Spleen (tissue), 13 donors: ENCODE measurements at places on chromosomes 7 and 10. TPM values are rescaled to one million over a fixed set of nuclear protein-coding genes. Genes with fewer than 3 reads are reported as not detected.

Gene GRID1
- 0.06 TPM for polyA plus RNA-seq

GRCh38 chr10:114262496-114262895 lies 23.4 kb downstream of the VWA2 start:
- H3K27me3 ChIP-seq: no peaks in the 10 kb centered on the region
- H3K4me1 ChIP-seq: peaks cover 14% of the 10 kb centered on the region
- no peaks in the 10 kb centered on the region for H3K36me3 ChIP-seq
- no peak overlapping the region for H3K27ac ChIP-seq
- DNase-seq: no peak

DNA sequence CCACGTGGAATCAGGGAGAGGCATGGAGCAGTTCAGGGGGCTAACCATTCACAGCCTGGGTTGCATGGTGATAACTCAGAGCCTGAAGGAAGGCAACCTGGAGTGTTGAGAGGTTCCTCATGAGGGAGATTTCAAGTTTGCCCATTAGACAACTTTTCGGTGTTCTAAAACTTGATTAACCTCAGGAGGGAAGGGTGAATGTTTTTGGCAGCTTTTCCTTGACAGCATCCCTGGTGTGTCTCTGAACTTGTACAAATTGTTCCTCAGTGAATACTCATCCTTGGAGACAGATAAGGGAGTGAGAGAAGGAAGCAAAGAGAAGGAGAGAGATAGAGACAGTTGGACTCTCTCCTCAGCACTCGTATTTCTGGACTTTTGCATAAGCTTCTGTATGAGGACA lies at the start of gene OR9A4:
Gene OR9A4 (plus strand): TSS at position 301 of the 400 bp plus-strand sequence. CDS start 2,477 bp downstream, outside the sequence.
- no peaks in the 10 kb centered on the region for H3K36me3 ChIP-seq
- no peak for DNase-seq
- no peak within 1 kb of the TSS for H3K27ac ChIP-seq
- no peaks in the 10 kb centered on the region for H3K4me1 ChIP-seq

Gene BUD31
- polyA plus RNA-seq: 112 TPM

GRCh38 chr10:130921911-130922440 lies 389.5 kb downstream of the TCERG1L start:
- H3K36me3 ChIP-seq: no peaks in the 10 kb centered on the region
- H3K4me1 ChIP-seq: no peaks in the 10 kb centered on the region
- H3K27ac ChIP-seq: no peak overlapping the region
- H3K4me3 ChIP-seq: no peak overlapping the region
- H3K27me3 ChIP-seq: no peaks in the 10 kb centered on the region

- H3K36me3 ChIP-seq: no peaks in the 10 kb centered on the region
- no peak for DNase-seq
- H3K4me1 ChIP-seq: no peaks in the 10 kb centered on the region
Measured at GRCh38 chr7:132193898-132194297, 382.4 kb downstream of the PLXNA4 start.

DNA sequence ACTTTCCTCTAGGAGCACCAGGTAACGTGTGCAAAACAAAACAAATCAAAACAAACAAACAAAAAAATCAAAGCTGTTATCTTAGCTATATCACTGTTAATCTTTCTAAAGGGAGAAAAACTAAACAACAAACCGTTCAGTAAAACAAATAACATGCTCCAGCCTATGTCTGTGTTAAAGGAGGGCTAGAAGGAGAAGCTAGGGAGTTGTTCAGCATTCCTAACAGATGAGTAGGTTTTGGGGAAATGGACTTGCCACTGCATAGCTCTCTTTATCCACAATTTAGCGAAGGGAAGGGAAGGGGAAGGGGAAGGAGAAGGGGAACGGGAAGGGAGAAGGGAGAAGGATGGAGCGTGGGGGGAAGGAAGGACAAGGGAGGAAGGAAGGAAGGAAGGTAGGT lies 134.2 kb upstream of the AKR1E2 start:
- no peaks in the 10 kb centered on the region for H3K4me1 ChIP-seq
- no peaks in the 10 kb centered on the region for H3K36me3 ChIP-seq
- no peak for DNase-seq
- no peak overlapping the region for H3K27ac ChIP-seq
- H3K27me3 ChIP-seq: no peaks in the 10 kb centered on the region

DNA sequence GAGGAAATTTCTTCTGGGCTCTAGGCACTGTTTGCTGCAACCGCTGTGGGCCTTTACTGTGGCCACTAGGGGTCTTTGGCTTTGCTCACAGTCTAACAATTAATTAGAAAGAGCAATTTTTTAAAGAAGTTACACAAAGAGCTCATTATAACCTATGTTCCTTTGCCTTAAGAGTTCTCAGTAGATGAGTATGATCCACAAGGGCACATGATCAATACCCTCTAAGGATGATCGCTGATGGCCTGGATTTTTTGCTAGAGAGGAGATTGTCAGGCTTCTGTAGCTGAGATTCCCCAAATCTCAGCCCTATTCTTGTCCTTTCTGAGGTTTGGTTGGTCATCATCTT lies 80.8 kb upstream of the RHOBTB1 start:
- no peak for DNase-seq
- no peaks in the 10 kb centered on the region for H3K4me1 ChIP-seq
- H3K4me3 ChIP-seq: no peak overlapping the region
- no peaks in the 10 kb centered on the region for H3K36me3 ChIP-seq
- H3K27ac ChIP-seq: no peak overlapping the region

- H3K4me3 ChIP-seq: no peak overlapping the region
- H3K36me3 ChIP-seq: no peaks in the 10 kb centered on the region
- H3K4me1 ChIP-seq: peaks cover 37% of the 10 kb centered on the region
- no peak overlapping the region for H3K27ac ChIP-seq
- no peaks in the 10 kb centered on the region for H3K27me3 ChIP-seq
- DNase-seq: no peak
Measured at GRCh38 chr10:72263613-72264241, 10.0 kb upstream of the DDIT4 start.

GRCh38 chr7:148695953-148696352 lies 2.8 kb upstream of the CUL1 start:
- peaks cover 29% of the 10 kb centered on the region for H3K4me1 ChIP-seq
- no peak overlapping the region for H3K4me3 ChIP-seq
- H3K27me3 ChIP-seq: no peaks in the 10 kb centered on the region

DNA sequence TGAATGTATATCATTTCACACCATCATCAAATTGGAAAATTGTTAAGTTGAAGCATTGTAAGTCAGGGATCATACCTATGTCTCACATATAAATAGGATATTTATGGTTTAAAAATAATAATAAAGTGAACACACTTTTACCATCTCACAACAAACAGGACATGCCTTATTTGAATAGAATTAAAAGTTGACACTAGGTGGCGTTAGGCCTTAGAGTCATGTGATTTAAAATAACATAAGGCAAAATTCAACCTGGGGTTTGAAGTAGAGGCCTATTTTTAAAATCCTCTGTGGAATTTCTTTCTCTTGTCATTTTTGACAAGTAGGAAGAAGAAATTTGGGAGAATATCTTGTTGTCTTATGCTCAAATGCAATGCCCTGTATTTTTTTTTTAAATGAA lies 184.7 kb upstream of the PCDH15 start:
- no peaks in the 10 kb centered on the region for H3K27me3 ChIP-seq
- no peak for DNase-seq
- H3K36me3 ChIP-seq: no peaks in the 10 kb centered on the region
- no peaks in the 10 kb centered on the region for H3K4me1 ChIP-seq
- H3K27ac ChIP-seq: no peak overlapping the region

Gene GIMAP1
- 14.1 TPM for polyA plus RNA-seq

Gene COBL
- 0.35 TPM for polyA plus RNA-seq

GRCh38 chr10:123930340-123931001 lies 38.9 kb upstream of the CPXM2 start:
- DNase-seq: no peak
- H3K27ac ChIP-seq: no peak overlapping the region
- no peaks in the 10 kb centered on the region for H3K4me1 ChIP-seq
- no peaks in the 10 kb centered on the region for H3K27me3 ChIP-seq
- no peak overlapping the region for H3K4me3 ChIP-seq

DNA sequence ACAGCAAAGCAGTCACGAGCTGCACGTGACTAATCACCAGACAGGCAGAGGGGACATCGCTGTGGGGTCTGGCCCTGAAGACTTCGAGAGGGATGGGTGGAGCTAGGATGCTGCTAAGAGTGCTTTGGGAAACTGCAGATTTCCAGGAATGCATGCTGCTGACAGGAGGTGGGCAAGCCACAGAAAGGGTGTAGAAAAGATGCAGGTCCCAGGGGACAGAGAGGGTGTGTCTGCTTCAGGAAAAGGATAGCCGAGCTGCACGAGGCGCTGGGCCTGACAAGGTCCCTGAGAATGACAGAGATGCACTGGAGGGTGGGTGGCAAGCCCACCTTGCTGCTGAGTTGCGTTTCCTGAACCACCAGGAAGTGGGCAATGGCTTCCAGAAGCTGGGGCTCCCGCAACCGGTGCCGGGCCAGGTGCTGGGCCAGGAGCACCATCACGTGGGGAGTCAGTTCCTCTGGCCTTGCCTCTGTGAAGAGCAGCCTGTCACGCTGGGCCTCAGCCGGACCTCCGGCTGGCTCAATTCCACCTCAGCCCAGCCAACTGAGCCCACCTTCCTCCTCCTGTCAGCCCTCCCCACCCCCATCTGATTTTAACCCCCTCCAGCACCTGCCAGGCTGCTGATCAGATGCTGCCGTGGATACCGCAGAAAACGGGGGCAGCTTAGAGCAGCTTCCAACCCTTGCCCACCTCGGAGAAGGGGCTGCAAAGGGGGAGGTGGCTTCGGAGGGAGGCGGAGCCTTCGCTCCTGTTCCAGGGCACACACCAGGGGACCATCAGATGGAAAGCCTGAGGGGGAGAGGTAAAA lies 2.2 kb downstream of the FASTK start:
- H3K4me3 ChIP-seq: no peak overlapping the region
- peaks cover 60% of the 10 kb centered on the region for H3K4me1 ChIP-seq
- H3K27ac ChIP-seq: peak overlapping the region; percentile 33
- H3K36me3 ChIP-seq: peaks cover 55% of the 10 kb centered on the region
- peak; percentile 80 for DNase-seq

Gene TSPAN15
- polyA plus RNA-seq: 13.5 TPM

DNA sequence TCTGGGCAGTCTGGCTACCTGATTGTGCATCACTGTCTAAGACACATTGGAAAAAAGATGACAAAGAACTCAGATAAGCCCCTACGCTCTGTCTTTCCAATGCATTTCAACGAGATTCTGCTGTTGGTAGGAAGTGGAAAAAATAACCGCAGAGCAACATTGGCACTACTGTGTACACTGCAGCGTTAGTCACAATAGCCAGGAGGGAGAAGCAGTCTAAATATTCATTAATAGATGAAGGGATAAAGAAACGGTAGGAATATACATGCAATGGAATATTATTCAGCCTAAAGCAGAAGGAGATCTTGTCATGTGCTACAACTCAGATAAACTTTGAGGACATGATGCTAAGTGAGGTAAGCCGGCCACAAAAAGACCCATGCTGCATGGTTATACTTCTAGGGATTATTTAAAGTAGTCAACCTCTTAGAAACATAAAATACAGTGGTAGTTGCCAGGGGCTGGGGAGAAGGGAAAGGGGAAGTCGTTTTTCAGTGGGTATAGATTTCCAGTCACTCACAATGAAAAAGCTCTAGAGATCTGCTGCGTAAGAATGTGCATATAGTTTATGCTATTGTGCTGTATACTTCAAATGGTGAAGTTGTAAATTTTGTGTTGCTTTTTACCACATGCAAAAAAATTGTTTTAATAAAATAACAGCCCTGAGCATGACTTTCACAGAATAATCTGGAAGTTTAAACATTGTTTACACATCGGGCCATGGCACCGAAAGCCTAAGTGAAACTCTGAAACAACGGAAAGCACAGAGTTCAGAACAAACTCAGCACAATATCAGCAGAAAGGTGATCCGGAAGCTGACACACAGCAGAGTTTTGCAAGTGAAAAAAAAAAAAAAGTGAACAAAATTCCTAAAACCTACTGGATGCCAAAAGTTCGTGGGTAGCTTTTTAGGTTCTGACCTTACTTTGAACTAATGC lies 40.1 kb downstream of the ELMO1 start:
- no peaks in the 10 kb centered on the region for H3K27me3 ChIP-seq
- H3K27ac ChIP-seq: peak overlapping the region; percentile 67
- no peaks in the 10 kb centered on the region for H3K36me3 ChIP-seq
- H3K4me3 ChIP-seq: no peak overlapping the region

- H3K27me3 ChIP-seq: no peaks in the 10 kb centered on the region
- H3K4me1 ChIP-seq: no peaks in the 10 kb centered on the region
- no peaks in the 10 kb centered on the region for H3K36me3 ChIP-seq
- no peak overlapping the region for H3K4me3 ChIP-seq
- DNase-seq: no peak
Measured at GRCh38 chr10:112766636-112767035, 183.4 kb upstream of the TCF7L2 start.

- H3K36me3 ChIP-seq: no peaks in the 10 kb centered on the region
- no peak overlapping the region for H3K27ac ChIP-seq
- DNase-seq: no peak
- no peaks in the 10 kb centered on the region for H3K27me3 ChIP-seq
- no peak overlapping the region for H3K4me3 ChIP-seq
Measured at GRCh38 chr7:91005024-91005423, 259.2 kb upstream of the FZD1 start.

DNA sequence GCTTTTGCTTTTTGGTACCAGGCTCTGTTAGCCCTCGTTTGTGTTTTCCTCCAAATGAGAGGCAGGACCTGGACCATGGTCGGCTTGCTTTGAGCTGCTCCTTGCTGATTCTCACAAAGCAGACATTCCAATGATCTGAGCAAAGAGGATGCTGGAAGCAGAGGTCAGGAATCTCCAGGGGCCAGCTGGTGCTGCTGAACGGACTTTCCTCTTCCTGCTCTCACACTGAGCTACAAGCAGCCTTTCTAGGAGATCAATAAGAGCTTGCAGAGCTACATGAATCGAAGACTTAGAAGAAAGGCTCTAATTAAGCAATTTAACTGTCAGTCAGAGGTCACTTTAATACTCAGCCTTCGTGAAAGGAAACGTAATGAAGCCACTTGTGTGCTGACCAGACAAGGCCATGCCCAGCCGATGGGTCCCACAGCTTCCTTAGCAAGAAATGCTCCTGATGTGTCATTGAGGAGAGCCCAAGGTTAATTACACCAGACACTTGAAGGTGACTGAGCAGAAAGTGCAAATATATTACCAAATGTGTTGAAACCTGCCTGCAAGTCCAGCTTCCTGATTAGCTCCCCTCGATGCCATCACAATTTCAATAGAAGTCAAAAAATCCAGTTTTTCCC lies 151.3 kb upstream of the RSU1 start:
- H3K36me3 ChIP-seq: no peaks in the 10 kb centered on the region
- no peak for DNase-seq
- no peaks in the 10 kb centered on the region for H3K27me3 ChIP-seq
- no peak overlapping the region for H3K27ac ChIP-seq

Gene MYO1G
- polyA plus RNA-seq: 45.6 TPM

- no peak for DNase-seq
- no peak overlapping the region for H3K4me3 ChIP-seq
- no peaks in the 10 kb centered on the region for H3K27me3 ChIP-seq
- H3K27ac ChIP-seq: no peak overlapping the region
- no peaks in the 10 kb centered on the region for H3K36me3 ChIP-seq
- H3K4me1 ChIP-seq: no peaks in the 10 kb centered on the region
Measured at GRCh38 chr10:127485153-127485857, 63.8 kb upstream of the NPS start.

GRCh38 chr7:155791214-155791737 lies 21.0 kb downstream of the SHH start:
- H3K4me1 ChIP-seq: peaks cover 10% of the 10 kb centered on the region
- no peak overlapping the region for H3K4me3 ChIP-seq
- peak; percentile 53 for DNase-seq
- H3K27me3 ChIP-seq: peaks cover 35% of the 10 kb centered on the region
